ENCODE measurements at places on chromosomes 16 and 17.

DNA sequence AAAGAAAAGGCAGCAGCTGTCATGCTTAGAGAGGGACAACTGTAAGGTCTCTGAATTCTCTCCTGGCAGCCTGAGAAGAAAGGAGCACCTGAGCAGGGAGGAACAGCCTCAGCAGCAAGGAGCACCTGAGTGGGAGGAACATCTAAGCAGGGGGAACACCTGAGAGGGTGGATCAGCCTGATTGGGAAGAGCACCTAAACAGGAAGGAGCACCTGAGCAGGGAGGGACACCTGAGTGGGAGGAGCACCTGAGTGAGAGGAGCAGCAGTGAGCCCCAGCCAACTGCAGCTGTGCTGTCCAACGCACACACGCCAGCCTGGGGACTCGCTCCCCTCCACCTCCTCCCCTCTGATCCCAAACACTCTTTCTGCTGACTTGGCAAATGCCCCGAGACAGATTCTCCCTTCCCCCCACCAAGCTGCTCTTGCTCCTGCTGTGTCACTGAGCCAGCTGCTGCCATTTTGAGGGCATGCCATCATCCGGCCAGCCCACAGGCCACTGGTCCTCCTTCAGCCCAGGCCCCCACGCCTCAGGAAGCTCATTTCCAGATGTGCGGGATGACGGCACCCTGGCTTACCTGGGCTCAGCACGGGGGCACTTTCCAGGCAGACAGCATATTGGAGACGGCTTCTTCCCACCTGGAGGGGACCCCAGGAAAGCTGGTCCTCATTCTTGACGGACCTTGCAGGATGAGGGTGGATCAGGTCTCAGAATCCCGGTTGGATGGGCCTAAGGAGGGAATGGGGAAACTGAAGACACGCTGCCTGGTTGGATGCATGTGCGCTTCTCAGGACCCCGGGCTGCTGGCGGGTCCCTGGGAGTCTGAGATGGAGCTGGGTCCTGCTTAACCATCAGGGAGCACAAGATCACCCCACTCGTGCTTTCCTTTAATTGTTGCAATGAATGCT lies 57.7 kb upstream of the RBFOX3 start:
- no peak for DNase-seq

DNA sequence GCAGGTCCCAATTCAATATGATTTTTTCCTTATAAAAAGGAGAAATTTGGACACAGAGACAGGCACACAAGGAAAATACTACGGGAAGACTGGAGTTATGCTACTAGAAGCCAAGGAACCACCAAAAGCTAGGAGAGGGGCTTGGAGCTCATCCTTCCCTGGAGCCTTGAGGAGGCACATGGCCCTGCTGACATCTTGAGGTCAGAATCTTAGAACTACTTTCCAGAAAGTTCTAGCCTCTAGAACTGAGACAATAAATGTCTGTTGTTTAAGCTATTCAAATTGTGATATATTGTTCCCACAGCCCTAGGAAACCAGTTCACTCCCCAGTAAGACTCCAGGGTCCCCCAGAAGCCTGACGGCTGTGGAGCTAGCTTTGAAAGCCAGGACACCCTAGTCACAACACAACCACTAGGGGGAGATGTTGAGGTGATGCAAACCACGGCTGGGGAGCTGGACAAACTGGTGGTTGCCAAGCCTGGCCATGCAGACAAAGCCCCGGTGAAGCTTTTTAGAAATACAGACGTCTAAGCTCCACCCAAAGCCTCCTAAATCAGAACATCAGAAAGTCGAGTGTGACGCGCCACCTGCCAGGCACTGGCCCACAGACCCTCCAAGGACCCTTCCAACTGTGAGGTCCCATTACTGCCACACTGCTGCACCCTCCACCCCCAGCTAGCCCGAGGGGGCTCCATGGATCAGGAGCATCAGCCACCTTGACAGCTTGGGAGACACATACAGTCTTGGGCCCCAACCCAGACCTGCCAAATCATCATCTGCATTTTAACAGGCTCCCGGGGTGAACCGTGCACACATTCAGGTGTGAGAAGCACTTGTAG lies 106.4 kb downstream of the SLC39A11 start:
- DNase-seq = peak; percentile 15

DNA sequence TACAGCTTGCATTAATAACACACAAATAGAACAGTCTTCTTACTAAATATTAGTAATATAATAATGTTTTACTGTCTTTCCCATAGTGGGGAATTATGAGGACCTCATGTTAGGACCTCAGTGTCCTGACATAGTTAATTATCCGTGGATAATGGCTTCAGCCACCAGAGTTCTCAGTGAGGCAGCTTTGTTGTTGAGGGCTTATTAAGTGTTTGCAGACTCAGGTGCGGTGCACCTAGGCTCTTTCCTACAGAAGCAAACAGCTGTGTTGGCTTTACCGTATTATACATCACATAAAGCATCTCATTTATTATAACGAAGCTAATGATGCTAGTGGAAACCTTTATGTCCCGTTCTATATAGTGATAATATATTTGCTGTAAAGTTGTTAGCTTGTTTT lies 246.7 kb downstream of the FTO start:
- DNase-seq = no peak

DNA sequence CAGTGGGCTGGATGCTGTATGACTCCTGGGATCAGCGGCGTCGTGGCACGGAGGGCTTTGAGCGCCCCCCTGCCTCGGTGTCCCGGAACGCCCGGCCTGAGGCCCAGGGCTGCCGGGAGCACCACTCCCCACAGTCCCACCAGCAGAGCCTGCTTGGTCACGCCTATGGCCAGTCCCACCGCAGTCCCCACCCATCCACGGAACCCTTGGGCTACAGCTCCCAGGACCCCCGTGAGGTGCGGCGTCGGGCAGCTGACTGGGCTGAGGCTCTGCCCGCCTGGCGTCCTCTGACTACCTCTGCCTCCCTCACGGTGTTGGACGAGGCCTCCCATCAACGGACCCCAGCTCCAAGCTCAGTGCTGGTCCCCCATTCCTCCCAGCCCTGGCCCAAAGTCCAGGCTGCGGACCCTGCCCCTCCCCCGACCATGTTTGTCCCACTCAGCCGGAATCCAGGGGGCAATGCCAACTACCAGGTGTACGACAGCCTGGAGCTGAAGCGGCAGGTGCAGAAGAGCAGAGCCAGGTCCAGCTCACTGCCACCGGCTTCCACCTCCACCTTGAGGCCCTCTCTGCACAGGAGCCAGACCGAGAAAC lies 1.6 kb downstream of the SPEM2 start:
- DNase-seq = no peak

- no peak for DNase-seq
Measured at GRCh38 chr16:67800338-67800926, 5.9 kb downstream of the RANBP10 start.

DNA sequence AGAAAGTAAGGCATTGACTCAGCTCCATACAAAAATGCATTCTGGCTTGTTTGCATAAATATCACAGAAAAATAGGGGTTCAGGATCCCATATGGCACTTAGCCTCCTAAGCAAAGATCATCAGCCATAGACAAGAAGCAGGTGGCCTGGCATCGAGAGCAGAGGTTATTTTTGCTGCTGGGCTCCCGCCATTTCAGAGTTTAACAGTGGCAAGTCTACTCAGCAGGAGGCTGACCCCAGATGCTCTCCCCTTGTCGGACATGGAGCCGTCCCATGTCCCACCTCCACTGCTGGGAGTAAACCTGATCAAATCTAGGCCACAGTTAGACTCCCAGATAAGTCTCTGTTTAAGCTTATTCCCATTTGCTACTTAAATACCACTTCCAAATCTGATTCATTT lies 269.1 kb downstream of the FTO start:
- no peak for DNase-seq

DNA sequence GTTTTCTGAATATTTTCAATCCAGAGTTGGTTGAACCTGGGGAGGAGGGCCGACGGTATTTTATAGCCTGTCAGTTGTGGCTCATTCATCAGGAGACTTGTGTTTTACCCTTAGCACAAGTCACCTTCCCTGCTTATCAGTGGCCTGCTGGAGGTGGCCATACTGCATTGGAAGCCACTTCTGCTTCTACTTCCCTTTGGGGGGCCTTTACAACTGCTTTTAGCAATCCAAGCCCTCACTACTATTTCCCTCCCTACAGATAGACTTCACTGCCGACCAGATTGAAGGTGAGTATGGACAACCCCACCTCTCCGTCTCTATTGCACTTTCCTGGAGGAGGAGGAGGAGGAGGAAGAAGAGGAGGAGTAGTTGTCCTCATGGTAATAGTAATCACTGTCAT lies 4.4 kb downstream of the MYL4 start:
- no peak for DNase-seq

GRCh38 chr16:67388591-67388990 lies 4.7 kb downstream of the TPPP3 start:
- DNase-seq = no peak

DNA sequence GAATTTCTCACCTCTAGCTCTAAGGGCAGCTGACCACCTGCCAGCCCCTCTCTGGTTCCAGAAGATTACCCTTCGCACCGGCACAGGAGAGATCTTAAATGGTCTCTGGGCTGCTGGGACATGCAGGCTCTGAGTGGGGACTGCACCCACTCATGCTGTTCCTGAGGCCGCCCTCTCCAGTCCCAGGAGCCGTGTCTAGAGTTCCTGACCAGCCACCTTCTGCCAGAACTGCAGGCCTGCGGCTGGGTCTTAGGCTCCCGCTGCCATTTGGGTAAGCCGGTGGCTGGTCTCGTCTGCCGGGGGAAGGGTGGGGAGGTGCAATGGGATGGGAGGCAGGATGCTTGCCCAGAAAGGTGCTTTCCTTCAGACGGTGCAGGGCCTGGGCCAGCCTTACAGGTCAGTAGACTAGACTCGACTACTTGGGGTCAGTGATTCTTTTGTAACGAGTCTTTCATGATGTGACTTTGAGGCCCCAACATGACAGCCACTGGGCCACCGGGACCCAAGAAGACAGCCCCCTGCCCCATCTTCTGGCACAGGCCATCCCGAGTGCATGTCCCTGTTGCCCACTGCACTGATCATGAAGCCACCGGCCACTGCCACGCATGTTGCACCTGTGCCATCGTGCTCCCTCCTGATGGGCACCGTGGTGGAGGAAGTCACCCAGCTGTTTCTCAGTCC lies 26.4 kb downstream of the B9D1 start:
- DNase-seq = no peak

GRCh38 chr16:28621481-28622155 lies 11.8 kb upstream of the SULT1A1 start:
- no peak for DNase-seq

DNA sequence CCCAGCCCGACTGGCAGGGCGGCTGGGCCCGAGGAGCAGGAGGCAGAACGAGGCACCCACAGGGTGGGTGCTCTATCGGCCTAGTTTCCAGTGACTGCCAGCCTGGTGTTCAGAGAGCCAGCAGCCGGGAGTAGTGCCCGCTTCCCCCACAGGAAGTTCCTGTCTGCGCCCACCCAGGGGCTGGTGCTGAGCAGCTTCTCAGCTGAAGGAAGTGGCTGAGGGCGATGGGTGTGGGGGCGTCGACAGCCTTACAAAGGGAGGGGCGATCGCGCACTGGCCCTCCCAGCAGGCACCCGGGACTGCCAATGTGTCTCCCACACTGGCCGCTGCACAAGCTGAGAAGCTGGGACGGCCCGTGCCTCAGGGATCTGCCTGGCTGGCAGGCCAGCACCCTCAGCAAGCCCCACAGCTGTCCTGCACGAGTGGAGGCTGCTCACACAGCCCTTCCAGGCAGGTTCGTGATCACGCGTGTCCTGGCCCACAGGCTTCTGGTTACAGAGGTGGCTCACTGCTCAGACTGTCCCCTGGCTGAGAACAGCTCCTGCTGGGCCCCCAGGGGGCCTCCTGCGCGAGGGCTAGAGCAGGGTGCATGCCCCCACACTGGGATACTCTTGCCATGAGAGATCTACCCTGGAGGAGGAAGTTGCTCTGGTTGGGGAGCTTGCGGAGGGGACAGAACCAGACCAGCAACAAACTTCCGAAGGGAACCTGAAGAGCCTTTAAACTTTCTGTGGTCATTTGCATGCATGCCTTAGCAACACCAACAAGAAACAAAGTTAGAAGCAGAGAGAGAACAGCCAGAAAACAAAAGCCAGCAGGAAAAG lies 2.5 kb downstream of the RNF166 start:
- DNase-seq = peak; percentile 80

DNA sequence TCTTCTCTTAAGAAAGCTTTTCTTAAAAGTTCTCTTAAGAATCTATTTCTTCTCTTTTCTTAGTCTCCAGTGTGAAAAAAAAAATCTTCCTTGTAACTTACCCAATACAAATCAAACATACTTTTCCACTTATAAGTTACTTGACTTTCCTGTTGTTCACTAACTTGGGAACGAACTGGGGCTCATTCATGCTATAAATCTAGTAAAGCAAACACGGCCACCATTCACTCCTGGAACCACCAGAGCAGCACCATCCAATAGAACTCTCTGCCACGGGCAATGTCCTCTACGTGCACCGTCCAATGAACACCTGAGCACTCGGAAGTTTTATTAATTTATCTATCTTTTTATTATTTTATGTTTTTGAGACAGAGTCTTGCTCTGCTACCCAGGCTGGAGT lies 20.8 kb downstream of the SRP68 start:
- DNase-seq = no peak

GRCh38 chr16:31487720-31488467 lies 5.0 kb downstream of the SLC5A2 start:
- DNase-seq = peak; percentile 59

DNA sequence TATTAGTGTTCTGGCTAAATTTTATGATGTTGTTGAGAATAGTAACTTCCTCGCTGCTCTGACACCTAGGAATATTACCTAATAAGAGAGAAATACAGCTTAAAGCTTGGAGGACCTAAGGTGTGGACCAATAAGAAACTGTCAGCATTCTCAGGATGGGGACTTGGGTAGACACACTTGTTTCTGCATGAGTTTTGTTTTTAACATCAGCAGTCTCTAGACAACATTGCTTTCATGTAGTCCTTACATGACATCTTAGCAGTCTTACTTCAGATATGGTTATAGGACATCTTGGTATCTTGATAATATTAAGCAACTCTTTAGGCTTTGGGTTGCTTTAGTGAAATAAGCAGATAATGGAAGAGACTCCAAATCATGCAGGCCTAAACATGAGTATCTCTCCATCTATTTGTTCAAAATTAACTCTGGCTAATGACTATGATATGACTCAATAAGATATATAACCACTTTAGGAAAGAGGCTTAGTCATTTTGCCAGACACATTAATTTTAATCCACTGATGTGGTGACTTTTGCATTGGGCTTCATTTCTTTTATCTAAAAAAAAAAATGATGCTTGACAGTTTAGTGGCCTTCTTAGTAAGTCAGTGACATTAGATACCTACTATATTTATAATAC lies 84.5 kb downstream of the WNT3 start:
- no peak for DNase-seq

- DNase-seq = no peak
Measured at GRCh38 chr16:88202207-88202745, 180.5 kb upstream of the ZNF469 start.

GRCh38 chr16:55647343-55647742 lies 8.4 kb upstream of the SLC6A2 start:
- no peak for DNase-seq

DNA sequence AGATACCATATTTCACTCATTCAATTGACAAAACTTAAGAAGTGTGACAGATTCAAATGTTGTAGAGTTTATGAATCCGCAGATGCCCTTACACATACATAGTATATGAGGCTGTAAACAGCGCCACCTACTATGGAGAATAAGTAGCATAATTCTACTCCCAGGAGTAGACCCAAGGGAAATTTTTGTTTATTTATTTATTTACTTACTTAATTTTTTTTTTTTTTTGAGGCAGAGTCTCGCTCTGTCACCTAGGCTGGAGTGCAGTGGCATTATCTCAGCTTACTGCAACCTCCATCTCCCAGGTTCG lies 35.5 kb downstream of the GAN start:
- no peak for DNase-seq
